ENCODE measurements at places on chromosomes 2 and 18.

DNA sequence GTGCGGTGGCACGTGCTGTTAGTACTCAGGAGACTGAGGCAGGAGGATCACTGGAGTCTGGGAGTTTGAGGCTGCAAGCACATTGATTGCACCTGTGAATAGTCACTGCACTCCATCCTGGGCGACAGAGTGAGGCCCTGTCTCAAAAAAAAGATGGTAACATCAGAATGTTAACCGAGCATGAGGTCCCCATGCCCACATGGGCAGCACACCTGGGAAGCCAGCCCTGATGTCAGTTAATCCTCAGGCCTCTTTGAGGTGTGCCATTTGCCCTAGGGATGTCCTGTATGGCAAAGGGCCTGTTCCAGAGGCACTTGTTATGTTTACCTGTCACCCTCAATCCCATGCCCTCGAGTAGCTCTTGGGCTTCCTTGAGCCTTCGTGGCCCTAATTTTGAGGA is 16.6 kb downstream of the RBFA start:
- DNase-seq, result no peak

DNA sequence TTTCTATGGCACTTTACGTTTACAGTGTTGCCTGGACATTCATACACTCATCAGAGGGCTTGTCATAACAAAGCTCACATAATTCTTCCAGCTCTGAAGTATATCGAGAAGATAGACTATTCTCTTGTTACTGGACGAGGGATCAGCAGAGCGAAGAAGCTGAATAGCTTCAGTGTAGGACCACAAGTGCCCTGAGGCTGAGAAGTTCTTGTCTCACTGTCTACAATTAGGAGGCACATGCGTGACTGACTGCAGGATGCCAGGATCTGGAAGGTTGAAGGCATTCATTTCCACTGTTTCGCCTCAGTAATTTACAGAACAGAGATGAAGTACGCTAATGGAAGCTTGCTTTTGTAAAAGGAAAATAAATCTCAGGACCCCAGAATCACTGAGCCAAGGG is 9.6 kb downstream of the SH3YL1 start:
- DNase-seq, result no peak

- DNase-seq, result no peak
These were observed 98.4 kb upstream of the RNF152 start for GRCh38 chr18:61991201-61991600.

DNA sequence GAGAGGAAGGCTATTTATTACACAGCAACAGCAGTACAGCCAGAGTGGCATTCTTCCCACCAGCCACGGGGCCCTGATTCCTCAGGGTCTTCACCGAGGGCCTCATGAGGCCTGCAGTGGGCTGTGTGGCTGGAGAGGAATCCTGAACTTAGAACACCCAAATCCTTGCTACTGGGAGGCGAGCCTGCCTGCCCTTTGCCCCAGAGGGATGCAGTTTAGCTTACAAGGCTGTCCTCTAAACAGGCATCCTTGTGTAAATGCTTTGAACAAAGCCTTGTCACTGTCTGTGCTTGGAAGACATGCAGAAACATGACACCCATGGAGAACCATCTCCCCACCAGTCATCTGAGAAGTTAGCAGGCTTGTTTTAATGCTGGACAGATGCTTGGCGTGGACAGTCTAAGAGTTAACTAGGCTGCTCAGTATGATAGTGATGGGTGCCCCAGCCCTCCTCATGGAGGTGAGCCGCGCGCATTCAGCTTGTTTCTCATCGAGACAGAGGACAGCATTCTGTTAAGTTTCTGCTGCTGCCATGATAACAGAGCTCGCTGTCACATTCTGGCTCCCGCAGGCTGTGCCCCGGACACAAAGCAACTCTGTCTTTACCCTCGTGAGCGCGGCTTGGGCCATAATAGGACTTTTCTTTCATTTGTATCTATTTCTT is 42.9 kb downstream of the ADI1 start:
- no peak for DNase-seq

- no peak for DNase-seq
These were observed 25.2 kb downstream of the CCDC74A start for GRCh38 chr2:131552871-131553270.

GRCh38 chr18:78092901-78093300 is 843.3 kb downstream of the GALR1 start:
- no peak for DNase-seq

DNA sequence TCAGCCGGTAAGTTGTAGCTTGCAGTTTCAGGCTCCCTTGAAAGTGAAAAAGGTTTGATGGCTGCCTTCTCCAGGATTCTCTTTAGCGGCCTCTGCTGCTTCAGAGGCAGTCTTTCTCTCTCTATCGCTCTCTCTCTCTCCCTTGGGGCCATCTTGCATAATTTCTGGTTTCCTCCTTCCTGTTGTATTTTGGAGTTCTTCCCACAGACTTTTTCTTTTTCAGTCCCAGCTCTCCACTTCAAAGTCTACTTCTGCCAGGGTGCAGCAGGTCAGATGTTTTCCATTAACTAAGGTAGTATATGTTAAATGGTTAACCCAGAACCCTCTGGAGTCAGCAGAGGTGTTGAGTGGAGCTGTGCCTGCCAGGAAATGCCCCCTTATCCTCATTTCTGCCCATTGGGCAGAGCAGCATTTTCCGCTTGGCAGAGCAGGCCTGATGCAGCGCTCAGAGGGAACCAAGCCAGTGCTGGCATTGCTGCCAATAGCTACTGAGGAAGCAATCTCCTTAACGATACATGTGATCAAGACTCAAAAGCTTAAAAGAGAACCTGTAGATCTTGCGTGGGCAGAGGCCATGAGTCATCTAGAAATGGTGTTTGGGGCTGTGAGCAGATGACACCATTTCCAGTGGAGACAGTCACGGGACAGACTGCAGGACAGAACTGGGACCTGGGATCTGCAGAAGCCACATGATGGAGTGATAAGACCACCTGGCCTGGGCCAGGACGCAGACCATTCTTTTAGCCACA is 20.8 kb downstream of the DBI start:
- DNase-seq, result peak; percentile 60

DNA sequence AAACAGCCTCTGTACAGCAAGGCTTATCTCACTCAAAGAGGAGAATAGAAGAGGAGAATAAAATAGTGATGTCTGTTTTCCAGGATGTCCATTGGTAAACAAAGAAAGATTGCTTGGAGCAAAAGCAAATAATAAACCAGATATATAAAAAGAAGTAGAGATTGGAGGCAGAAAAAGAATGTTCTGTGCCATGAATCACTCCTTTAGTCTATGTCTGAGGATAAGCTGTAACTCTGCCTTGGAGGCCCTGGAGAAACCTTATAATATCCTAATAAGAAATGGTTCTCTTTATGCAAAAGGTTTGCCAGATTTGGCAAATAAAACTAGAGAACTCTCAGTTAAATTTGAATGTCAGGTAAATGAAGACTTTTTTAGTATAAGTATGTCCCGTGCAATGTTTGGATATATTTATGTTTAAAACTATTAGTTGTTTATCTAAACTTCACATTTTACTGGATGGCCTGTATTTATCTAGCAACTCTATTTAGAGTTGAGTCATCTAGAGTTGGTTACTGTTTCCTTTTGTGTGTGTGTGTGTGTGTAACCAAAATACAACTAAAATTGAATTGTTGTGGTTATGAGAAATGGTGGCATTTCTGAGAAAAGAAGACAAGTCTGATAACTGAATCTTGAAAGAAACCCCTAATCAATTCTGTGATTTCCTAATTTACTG is 510.3 kb upstream of the SETBP1 start:
- no peak for DNase-seq

DNA sequence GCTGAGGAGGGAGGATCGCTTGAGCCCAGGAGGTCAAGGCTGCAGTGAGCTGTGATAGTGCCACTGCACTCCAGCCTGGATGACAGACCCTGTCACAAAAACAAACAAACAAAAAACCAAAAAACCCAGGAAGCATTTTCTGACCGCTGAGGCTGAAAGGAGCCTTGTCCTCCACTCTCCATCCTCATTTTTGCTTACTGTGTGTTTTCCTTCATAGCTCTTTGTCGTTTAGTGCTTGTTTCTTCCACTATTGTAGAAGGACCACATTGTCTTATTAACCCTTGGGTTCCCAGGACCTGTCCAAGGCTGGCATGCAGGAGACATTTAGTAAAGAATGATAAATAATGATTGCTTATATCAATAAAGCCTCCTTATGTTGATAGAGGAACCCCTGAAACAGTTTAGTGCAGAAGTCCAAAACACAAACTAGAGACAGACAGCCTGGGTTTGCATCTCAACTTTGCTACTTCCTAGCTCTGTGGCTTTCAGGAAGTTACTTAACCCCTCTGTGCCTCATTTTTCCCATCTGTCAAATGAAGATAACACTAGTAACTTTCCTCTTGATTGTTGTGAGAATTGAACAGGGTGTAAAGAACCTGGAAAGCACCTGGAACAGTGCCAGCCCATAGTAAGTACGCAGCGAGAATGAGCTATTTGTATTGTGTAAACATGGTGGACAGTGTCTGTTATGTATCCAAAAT is 126.0 kb downstream of the LPIN1 start:
- DNase-seq, result no peak

DNA sequence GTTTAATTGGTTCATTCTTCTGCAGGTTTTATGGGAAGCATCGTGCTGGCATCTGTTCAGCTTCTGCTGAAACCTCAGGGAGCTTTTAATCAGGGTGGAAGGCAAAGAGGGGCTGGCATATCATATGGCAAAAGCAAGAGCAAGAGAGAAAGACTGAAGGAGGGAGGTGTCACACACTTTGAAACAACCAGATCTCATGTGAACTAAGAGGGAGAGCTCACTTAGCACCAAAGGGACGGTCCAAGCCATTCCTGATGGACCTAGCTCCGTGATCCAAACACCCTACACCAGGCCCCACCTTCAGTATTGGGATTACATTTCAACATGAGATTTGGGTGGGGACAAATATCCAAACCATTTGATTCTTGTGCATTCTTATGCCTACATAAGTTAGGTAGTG is 563.1 kb downstream of the SPAG16 start:
- no peak for DNase-seq

DNA sequence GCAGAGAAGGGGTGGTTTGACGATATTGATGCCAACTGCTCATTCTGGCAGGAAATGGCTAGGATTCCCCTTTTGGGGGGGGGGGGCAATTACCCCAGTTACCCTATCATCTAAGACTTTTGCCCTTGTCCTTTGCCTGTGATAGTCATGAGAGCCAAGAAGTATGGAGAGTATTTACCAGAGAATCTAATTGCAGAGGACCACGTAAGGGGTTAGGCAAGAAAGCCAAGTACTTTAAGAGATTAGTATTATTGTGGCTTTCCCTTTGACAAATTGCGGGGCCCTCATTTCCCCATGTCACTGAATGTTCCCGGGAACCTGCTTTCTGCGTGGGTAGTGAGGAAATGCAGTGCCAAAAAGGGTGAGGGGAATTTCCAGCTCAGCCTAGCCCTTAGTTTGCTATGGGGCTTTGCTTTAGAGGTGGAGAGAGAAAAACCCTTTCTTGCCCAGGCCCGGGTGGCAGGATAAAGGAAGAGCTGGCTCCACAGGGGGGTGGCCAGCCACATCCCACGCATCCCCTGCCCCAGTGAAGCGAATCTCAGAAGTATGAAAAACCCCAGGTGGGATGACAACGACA is 1.5 kb downstream of the AQP4 start:
- no peak for DNase-seq

DNA sequence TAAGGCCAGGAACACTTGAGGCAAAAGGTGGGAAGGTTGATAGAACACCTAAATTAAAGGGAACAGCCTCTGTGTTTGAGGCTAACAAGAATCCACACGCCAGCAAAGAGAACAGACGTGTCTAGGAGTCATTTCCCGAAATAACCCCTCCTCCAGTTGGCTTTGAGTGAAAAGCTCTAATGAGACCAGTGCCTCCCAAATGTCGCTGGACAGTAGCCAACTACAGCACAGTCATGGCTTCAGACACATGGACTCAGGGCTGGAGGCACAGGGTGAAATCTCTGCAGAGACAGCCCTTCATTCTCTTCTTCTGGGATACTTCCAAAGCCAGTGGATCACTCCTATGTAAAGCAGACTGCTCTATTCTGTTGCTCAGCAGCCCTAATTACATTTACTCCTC is 49.6 kb downstream of the SOWAHC start:
- peak; percentile 79 for DNase-seq

- no peak for DNase-seq
These were observed 17.1 kb upstream of the DNMT3A start for GRCh38 chr2:25358836-25359235.

DNA sequence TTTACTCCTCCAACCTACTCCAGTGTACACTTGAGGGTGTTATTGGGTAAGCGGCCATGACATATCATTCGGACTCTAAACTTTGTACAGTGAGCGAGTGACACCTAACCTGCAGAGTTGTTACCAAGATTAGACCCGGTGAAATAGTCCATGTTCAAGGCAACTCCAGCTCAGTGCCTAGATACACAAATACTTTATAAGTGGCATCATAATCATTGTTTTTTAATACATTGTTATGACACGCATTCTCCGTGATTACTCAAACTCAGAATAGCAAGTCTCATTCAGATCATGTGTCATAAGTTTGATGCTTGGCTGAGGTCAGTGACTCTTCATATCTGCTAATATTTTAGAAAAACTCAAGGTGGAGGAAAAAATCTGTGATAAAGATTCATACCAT is 597.8 kb downstream of the DCC start:
- no peak for DNase-seq

DNA sequence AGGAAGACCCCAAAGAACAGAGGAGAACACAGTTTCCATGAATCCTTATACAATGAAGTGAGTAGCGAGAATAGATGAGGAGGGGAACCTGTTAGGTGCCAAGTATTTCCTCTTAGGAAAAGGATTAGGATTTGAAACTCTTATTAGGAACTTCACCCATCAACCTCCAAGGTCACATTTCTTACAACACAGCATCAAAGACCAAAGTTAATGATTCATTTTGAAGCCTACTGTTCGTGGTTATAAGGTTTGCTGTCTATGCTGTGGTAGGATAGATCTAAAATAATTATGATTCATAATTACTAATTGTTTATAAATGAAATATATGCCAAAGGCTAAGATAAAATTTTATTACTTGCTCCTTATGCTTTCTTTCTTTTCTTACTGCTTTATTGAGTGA is 6.1 kb downstream of the CFAP221 start:
- DNase-seq, result no peak

DNA sequence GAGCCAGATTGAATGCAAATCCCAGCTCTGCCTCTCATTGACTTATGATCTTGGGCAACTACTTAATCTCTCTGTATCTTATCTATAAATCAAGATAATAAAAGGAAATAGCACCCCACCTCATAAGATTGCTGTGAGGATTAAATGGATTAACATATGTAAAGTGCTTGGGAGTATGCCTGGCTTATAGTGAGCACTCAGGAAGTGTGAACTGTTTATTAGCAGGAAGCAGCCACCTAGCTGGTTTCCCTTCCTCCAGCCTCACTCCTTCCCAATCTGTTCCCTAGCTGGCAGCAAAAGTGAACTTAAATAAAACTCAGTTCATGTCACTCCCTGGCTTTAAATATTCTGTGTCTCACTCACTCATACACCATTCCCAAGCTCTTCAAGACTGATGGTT is 526.6 kb upstream of the PKDCC start:
- DNase-seq, result no peak

DNA sequence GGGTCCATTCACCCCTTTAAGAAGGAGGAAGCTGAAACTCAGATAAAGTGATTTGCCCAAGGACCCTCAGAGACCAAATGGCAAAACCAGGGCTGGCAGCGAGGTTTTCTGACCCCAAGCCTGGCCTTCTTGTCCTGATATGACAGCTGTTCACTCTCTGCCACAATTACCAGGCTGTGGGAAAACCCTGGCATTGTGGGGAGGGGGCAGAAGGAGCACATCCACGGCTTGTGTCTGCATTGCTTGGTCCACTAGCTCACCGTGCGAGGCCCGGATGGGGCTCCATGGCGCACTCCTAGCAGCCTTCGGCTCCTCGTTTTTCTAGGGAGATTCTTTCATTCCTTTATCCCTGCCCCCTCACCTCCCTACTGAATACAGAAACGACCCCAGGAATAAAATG is 143.4 kb upstream of the SIX2 start:
- DNase-seq, result no peak

GRCh38 chr18:12599543-12599942 is 58.4 kb downstream of the SPIRE1 start:
- peak; percentile 64 for DNase-seq

Measured in epithelial cell of prostate (primary cell).